ENCODE measurements at places on chromosomes 7 and 10. TPM values are rescaled to one million over a fixed set of nuclear protein-coding genes. Genes with fewer than 3 reads are reported as not detected.

Gene ADRB1
- polyA plus RNA-seq = 0.08 TPM

Gene STEAP1
- polyA plus RNA-seq = 16.2 TPM

Gene TMEM176A
- 96.6 TPM for polyA plus RNA-seq

Gene TAS2R41
- polyA plus RNA-seq = not detected
